ENCODE measurements at places on chromosomes 6 and 20. TPM values are rescaled to one million over a fixed set of nuclear protein-coding genes. Genes with fewer than 3 reads are reported as not detected.

KHDC1 gene
- 4.6 TPM for total RNA-seq

BRPF3 gene
- total RNA-seq = 9.2 TPM

GRM4 gene
- under 0.01 TPM for total RNA-seq

SSTR4 gene
- total RNA-seq = not detected

SYCP2L gene
- total RNA-seq = not detected
